ENCODE measurements at places on chromosomes 11 and 22. TPM values are rescaled to one million over a fixed set of nuclear protein-coding genes. Genes with fewer than 3 reads are reported as not detected.

GRCh38 chr11:2750682-2751522, 51.1 kb upstream of the KCNQ1OT1 start:
- H3K4me3 ChIP-seq, result no peak overlapping the region
- H3K27ac ChIP-seq, result peak overlapping the region; percentile 93
- H3K27me3 ChIP-seq, result no peaks in the 10 kb centered on the region

GRCh38 chr11:897253-898142, 13.1 kb downstream of the CHID1 start:
- H3K4me1 ChIP-seq, result no peaks in the 10 kb centered on the region
- H3K27me3 ChIP-seq, result no peaks in the 10 kb centered on the region
- no peak overlapping the region for H3K27ac ChIP-seq
- no peak overlapping the region for H3K4me3 ChIP-seq
- peaks cover 8% of the 10 kb centered on the region for H3K36me3 ChIP-seq

- no peak for DNase-seq
- H3K27me3 ChIP-seq, result no peaks in the 10 kb centered on the region
- H3K36me3 ChIP-seq, result peaks cover 15% of the 10 kb centered on the region
- H3K27ac ChIP-seq, result no peak overlapping the region
- H3K4me1 ChIP-seq, result no peaks in the 10 kb centered on the region
- H3K4me3 ChIP-seq, result no peak overlapping the region
Measured at GRCh38 chr22:20750461-20751184, 23.3 kb upstream of the SERPIND1 start.

DNA sequence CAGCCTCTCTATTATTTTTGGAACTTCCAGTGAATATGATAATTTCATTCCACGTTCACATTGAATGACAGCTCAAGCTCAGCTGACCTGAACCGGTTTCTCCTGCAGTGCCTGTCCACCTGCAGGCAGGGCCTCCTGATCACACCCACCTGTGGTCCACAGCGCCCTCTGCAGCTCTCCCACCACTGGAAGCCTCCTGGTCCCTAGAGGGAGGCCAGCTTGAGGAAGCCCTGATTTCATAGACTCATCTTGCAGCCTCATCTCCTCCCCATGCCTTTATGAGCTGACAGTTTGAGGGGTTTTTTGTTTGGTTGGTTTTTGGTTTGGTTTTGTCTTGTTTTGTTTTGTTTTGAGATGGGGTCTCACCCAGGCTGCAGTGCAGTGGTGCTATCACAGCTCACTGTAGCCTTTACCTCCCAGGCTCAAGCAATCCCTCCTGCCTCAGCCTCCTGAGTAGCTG, 29.9 kb upstream of the MALAT1 start:
- H3K4me1 ChIP-seq, result peaks cover 20% of the 10 kb centered on the region
- no peaks in the 10 kb centered on the region for H3K36me3 ChIP-seq
- H3K4me3 ChIP-seq, result no peak overlapping the region
- H3K27me3 ChIP-seq, result no peaks in the 10 kb centered on the region
- no peak for DNase-seq
- H3K27ac ChIP-seq, result peak overlapping the region; percentile 61

- no peaks in the 10 kb centered on the region for H3K27me3 ChIP-seq
- H3K36me3 ChIP-seq, result peaks cover 14% of the 10 kb centered on the region
- DNase-seq, result no peak
- H3K4me1 ChIP-seq, result peaks cover 20% of the 10 kb centered on the region
- H3K27ac ChIP-seq, result no peak overlapping the region
- no peak overlapping the region for H3K4me3 ChIP-seq
Measured at GRCh38 chr11:63854696-63855095, 15.8 kb downstream of the MARK2 start.

DNA sequence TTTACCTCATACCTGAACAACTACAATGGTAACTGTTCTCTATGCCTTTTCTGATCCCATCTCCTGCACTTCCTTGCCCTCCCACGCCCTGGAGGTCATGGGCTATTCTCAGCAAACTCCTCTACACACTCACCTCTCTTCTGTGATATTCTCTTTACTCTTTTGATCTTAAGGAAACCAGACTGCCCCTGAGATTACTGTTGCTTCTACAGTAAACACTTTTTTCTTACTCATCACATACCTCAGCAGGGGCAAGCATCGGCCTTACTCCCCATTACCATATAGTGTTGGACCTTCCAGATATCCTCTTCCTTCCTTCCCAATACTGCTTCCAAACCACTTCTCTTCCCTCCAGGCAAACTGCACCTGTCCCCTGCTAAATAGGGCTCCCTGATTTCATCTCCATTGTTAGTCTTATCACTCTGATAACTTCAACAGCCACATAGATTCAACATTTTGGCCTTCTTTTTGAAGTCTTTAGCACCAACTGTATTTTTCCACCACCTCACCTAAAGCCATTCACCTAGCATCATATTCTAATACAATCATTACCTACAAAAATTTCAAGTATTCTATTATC, 141.2 kb downstream of the RBFOX2 start:
- no peak overlapping the region for H3K27ac ChIP-seq
- H3K4me3 ChIP-seq, result no peak overlapping the region
- H3K4me1 ChIP-seq, result peaks cover 31% of the 10 kb centered on the region
- H3K36me3 ChIP-seq, result no peaks in the 10 kb centered on the region

- DNase-seq, result no peak
- no peak overlapping the region for H3K4me3 ChIP-seq
- H3K36me3 ChIP-seq, result no peaks in the 10 kb centered on the region
- no peaks in the 10 kb centered on the region for H3K4me1 ChIP-seq
- no peak overlapping the region for H3K27ac ChIP-seq
Measured at GRCh38 chr11:132134322-132134721, 763.9 kb downstream of the NTM start.

- peaks cover under 1% of the 10 kb centered on the region for H3K4me1 ChIP-seq
- H3K27me3 ChIP-seq, result peaks cover 5% of the 10 kb centered on the region
- H3K27ac ChIP-seq, result no peak overlapping the region
- no peaks in the 10 kb centered on the region for H3K36me3 ChIP-seq
- H3K4me3 ChIP-seq, result no peak overlapping the region
Measured at GRCh38 chr11:12958986-12959385, 50.1 kb upstream of the RASSF10 start.

GRCh38 chr11:86440843-86441242, 66.2 kb downstream of the CCDC81 start:
- DNase-seq, result no peak
- H3K4me1 ChIP-seq, result peaks cover 4% of the 10 kb centered on the region
- H3K4me3 ChIP-seq, result no peak overlapping the region
- no peaks in the 10 kb centered on the region for H3K36me3 ChIP-seq
- H3K27me3 ChIP-seq, result no peaks in the 10 kb centered on the region

DNA sequence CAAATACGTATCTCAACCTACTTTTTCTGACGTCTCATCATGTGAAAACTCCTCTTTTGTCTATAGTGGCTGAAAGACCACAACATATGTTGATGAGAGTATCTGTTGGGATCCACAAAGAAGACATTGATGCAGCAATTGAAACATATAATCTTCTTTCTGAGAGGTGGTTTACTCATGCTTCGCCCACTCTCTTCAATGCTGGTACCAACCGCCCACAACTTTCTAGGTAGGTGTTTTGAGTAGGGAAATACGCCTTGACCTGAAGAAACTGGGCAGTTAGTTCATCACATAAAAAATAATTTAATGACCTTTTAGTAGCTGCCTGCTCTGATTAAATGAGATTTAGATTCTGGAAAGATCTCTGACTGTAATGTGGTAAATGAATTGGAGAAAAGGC, 17.2 kb downstream of the RRM1 start:
- DNase-seq, result no peak
- H3K4me1 ChIP-seq, result no peaks in the 10 kb centered on the region
- no peaks in the 10 kb centered on the region for H3K27me3 ChIP-seq
- H3K27ac ChIP-seq, result no peak overlapping the region

DNA sequence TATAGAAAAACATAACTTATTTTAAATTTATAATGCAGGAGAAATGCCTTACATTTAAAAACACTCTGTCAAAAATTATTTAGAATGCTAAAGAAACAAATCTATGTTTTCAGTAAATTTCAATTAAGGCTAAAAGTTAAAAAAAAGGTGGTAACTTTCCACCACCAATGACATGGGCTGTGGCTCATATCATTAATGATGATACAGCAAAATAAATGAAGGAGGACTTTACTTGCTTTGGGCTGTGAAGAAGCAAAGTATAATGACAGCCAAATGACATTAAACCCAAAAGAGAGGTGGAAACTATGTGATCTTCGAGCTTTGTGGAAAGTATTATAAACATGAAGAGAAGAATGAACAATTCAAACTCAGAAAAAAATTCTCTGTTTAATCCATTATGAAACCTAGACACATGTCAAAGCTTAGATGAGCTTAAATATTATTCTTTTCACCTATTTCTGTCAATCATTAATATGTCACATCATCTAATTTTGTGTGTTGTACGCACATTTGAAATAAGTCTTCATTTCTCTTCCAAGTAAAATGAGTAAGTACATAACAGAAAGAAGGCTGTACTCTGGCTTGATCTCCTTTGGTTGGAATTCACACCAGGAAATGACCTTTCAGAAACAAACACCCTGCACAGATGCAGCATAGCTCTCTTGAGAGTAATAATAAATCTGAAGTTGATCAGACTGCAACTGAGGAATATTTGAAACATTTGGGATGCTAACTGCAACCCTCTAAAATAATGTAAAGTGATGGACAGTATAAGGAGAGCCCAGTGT, 265.8 kb downstream of the TTC28 start:
- H3K4me3 ChIP-seq, result no peak overlapping the region
- H3K4me1 ChIP-seq, result peaks cover 25% of the 10 kb centered on the region
- DNase-seq, result no peak

DNA sequence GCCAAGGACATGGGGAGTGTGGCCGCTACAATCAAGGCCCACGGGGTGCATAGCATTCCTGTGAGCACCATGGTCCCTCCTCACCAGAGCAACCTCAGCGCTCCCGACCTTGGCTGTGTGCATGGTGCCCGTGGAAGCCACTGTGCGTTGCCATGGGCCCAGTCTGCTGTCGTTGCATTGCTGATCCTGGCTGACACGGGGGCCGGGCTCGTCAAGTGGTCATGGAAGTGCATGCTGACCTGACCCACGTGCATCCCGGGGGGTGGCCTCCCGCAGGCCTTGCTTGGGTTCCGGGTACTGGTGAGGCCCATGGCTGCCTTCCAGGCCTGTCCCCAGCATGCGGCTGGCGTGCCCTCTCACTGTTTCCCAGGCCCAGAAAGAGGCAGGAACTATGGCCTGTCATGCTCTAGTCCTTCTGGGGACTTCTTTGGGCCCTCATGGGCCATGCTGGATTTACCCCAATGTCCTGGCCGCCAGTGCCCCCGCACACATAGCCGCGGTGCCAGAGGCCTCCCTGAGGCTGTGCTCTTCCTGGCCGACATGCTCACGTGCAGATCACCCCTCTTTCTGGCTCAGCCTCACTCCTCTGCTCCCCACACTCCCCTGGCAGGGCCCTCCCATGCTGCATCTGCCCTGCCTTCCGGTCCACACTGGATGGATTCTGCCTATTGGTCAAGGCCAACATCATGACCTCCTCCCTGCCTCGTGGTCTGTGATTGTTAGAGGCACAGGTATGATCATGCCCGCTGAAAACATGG, 1258.0 kb downstream of the BRD1 start:
- no peak overlapping the region for H3K4me3 ChIP-seq
- peaks cover 36% of the 10 kb centered on the region for H3K27me3 ChIP-seq
- H3K36me3 ChIP-seq, result peaks cover 2% of the 10 kb centered on the region
- H3K4me1 ChIP-seq, result no peaks in the 10 kb centered on the region
- no peak for DNase-seq
- no peak overlapping the region for H3K27ac ChIP-seq

- DNase-seq, result no peak
- H3K36me3 ChIP-seq, result no peaks in the 10 kb centered on the region
- no peak overlapping the region for H3K4me3 ChIP-seq
- H3K27me3 ChIP-seq, result peaks cover 28% of the 10 kb centered on the region
- H3K27ac ChIP-seq, result no peak overlapping the region
Measured at GRCh38 chr11:33778675-33779074, 4.4 kb upstream of the FBXO3 start.

UPK3A gene
- 0.87 TPM for total RNA-seq

RANGAP1 gene
- 51.3 TPM for total RNA-seq

RAB36 gene
- 6.4 TPM for total RNA-seq
